ENCODE measurements at places on chromosomes 6 and 20.

DNA sequence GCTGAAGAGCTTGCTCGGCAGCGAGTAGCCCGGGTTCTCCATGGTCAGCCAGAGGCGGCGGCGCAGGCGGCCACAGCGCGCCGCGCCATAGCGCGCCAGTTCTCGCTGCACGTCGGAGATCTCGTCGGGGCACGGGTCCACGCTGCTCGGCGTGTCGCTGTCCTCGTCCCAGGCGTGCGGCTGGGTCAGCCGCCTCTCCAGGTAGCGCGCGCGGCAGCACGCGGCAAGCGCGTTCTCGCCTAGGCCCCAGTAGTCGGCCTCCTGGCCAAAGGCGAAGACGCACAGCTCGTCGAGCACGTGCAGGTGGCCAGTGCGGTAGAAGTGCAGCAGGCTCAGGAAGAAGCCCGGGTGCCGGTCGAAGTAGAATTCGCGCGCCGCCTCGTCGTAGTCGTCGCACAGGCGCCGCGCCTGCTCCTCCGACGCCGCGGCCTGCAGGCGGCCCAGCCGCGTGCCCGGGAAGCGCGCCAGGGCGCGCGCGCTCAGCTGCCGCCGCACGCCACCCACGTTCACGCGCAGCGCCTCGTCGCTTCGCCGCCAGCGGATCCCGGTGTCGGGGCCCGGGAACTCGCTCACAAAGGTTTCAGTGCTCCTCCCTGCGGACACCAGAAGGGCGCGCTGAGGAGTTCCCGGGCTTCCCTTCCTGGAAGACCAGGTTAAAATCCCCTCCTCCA, 2.7 kb downstream of the KCNS1 start:
- DNase-seq = peak; percentile 49

- peak; percentile 7 for DNase-seq
Measured at GRCh38 chr20:45229264-45230056, 8.3 kb downstream of the SEMG2 start.

DNA sequence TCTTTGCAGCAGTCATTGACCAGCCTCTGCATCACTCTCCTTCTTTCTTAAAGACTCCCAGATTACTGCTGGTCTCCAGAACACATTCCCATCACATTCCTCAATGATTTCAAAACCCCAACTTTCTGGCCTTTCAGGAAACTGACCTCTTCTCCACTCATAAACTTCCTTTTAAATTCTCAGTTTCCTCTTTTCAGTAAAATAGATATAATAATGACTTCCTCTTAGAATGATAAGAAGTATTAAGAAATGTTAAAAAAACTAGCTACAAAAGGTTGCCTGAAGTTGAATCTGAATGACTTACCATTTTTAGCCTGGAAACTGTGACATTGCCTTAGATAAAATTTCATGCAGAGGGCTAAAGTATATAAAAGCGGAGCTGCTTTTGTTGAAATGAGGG, 239.3 kb downstream of the OGFRL1 start:
- DNase-seq = peak; percentile 75

DNA sequence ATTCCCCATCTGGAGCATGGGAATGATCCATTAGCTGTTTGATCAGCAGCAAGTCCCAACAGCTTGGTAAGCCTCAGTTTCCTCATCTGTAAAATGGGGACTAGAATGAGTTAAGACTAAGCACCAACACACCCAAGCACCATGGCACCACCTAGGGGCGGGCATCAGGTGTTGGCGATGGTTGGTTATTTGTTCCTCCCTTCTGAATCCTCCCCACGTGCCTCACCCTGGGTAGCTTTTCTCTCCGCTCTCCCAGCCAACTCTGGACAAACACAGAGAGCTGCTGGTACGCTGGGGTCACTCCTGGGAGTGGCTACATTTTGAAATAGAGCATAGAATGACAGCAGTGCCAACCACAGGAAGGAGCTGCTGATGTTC, 13.3 kb upstream of the ITPR3 start:
- DNase-seq = no peak

GRCh38 chr6:113495521-113495920, 361.6 kb upstream of the MARCKS start:
- DNase-seq = peak; percentile 76

GRCh38 chr20:31901615-31902014, 31.2 kb downstream of the TTLL9 start:
- DNase-seq = no peak

DNA sequence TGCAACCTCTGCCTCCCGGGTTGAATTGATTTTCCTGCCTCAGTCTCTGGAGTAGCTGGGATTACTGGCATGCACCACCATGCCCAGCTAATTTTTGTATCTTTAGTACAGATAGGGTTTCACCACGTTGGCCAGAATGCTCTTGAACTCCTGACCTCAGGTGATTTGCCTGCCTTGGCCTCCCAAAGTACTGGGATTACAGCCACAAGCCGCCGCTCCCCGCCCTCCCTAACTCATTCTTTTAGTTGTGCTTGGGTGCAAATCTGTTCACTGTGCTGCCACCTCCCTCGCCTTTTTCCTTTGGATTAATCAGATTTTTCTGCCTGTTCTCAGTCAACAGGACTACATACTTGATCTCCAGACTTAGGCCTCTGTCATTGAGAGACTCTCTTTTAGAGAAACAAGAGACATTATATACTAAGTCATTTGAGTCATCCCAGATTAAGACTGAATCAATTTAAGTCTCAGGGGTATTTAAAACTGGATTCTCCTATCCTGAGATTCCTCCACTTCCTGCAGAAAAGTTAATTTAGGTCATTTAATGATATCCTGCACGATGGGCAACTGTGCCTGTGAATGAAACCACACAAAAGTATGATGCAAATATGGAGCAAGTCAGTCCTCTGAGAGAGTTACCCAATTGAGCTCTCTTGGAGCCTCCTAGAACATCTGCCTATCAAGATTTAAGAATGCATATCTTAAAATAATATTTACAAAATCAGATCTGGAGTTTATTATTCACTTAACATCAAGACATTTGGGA, 136.1 kb upstream of the THEMIS start:
- peak; percentile 8 for DNase-seq

DNA sequence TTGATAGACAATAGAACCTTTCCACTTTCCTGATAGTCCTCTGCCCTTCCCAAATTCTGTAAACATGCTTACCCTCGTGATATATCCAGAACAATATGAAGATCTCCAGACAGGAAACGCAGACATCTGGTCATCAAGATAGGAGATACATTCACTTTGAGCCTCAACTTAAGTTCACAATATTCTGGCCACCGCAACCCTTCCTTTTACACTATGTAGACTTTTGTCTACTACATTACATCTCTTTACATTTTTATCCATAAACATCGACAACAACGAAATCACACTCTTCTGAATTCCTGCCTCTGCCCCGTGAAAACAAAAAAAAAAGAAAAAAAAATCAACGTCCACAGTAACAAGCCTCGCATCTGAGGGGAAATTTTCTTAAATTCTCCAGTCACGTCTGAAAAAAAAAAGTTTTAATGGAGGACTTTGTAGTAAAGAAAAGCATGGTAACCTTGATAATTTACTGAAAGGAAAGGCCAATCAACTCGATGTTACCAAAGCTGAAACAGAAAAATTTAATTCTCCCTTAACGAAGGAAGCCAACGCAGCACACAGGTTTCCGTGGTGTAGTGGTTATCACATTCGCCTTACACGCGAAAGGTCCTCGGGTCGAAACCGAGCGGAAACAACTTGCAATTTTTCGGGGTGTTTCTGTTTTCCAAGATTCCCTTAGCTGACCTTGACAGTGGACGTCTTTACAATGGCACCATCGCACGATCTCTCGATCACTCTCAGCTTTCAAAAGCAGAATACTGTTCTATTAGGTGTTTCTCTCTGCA, 21.8 kb downstream of the POM121L2 start:
- DNase-seq = peak; percentile 38

DNA sequence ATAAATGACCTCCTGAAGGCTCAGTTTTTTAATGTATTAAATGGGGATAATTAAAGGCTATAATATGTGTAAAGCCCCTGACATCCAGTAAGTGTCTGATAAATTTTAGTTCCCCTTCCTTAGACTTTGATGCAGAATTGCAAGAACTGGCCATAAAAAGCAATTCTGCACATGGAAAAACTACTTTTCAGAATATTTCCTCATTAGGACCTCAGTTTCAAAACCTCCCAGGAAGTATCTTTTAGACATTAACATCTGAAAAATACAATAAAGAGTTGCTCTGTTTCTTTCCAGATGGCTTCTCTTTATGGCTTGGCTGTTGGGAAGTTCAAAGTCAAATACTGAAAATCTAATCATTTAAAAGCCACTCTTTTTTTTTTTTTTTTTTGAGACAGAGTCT, 106.3 kb upstream of the ZNF217 start:
- no peak for DNase-seq

GRCh38 chr6:148177589-148178233, 164.9 kb upstream of the SASH1 start:
- peak; percentile 79 for DNase-seq

- DNase-seq = no peak
Measured at GRCh38 chr6:125747589-125748405, 1.6 kb upstream of the HEY2 start.

DNA sequence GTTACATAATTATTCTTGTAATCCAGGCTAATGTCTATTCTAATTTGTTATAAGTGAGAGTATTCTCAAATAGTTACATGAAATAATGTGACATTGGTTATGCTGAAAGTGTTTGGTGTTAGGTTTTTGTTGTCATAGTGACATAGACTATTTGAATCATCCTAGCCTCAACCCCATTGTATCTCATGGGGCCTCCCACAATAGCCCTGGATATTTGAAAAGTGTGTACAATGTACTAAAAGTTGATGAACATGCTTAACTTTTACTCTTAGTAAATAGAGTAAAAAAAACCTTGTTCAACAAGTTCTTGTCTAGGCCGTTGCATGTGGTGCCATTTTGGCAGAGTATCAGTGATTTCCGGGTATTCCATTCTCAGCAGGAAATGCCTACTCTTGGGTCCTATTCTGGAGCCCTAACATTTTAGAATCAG, 83.0 kb downstream of the RTN4IP1 start:
- DNase-seq = peak; percentile 61

GRCh38 chr6:169787797-169788196, 36.4 kb downstream of the ERMARD start:
- no peak for DNase-seq

GRCh38 chr20:11457488-11457887, 460.2 kb upstream of the BTBD3 start:
- DNase-seq = peak; percentile 5

- no peak for DNase-seq
Measured at GRCh38 chr6:12426121-12426520, 136.0 kb downstream of the EDN1 start.

- DNase-seq = no peak
Measured at GRCh38 chr6:168903613-168904345, 349.9 kb downstream of the THBS2 start.

GRCh38 chr20:57395111-57395966, 4.1 kb downstream of the RBM38 start:
- peak; percentile 68 for DNase-seq

GRCh38 chr6:42095776-42096541, 45.6 kb downstream of the TAF8 start:
- DNase-seq = no peak

DNA sequence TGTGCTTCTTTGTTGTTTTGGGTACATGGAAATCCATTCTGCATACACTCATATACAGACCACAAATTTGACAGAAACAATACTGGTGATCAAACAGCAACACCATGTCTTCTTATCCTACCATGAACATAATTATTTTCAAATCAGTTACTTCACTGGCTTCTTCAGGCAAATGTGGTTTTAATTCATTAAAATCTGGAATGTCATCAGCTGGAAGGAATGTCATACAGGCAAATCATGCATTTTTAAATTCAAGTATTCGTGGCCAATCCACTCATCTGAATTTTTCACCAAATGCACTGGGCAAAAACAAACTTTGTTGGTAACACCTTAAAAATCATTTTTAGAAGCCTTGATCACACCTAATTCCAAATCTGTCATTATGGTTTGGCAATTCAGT, 59.3 kb downstream of the KIF6 start:
- DNase-seq = no peak

- no peak for DNase-seq
Measured at GRCh38 chr6:82568290-82568993, 204.8 kb downstream of the TPBG start.

DNA sequence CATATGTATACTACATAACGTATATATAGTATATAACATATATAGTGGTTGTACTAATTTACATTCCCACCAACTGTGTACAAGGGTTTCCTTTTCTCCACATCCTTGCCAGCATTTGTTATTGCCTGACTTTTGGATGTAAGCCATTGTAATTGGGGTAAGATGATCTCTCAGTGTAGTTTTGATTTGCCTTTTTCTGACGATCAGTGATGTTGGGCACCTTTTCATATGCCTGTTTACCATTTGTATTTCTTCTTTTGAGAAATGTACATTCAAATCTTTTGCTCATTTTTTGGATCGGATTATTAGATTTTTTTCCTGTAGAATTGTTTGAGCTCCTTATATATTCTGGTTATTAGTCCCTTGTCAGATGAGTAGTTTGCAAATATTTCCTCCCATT, 11.4 kb downstream of the SYNJ2 start:
- DNase-seq = no peak

DNA sequence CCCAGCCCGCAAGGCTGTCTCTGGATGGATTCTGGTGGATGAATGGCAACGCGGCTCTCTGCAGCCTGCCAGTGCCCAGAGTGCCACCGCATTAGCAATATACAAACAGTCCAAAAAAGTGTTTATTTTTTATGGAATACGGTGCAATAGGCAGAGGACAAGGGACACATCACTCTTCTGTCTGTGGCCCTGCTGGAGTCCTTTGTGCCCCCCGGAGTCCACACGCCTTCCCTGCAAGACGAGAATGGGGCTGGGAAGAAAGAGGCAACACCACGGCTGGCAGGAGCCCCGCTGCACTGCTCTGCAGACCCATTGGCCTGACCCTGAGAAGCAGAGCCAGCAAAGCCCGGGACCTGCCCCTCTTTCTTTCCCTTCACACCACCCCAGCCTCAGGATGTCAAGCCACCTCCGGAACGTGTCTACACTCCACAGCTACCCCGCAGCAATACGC, 196.3 kb downstream of the SYNDIG1 start:
- DNase-seq = no peak

- no peak for DNase-seq
Measured at GRCh38 chr6:139271056-139271455, 20.7 kb downstream of the TXLNB start.

GRCh38 chr6:116812051-116812650, 16.7 kb downstream of the GPRC6A start:
- no peak for DNase-seq

GRCh38 chr20:35048739-35049138, 43.9 kb downstream of the TRPC4AP start:
- no peak for DNase-seq

GRCh38 chr6:135897087-135897486, 45.6 kb downstream of the PDE7B start:
- no peak for DNase-seq
